ENCODE measurements at places on chromosomes 3 and 15.

GRCh38 chr3:149969110-149969939 lies 1.4 kb downstream of the PFN2 start:
- DNase-seq, result no peak

- DNase-seq, result no peak
Observed at GRCh38 chr3:167209011-167209410, 171.1 kb downstream of the ZBBX start.

GRCh38 chr15:65233696-65234095 lies 22.4 kb upstream of the CILP start:
- no peak for DNase-seq

- DNase-seq, result no peak
Observed at GRCh38 chr3:107394502-107394901, 17.3 kb downstream of the CCDC54 start.

GRCh38 chr15:35061161-35061824 lies 23.8 kb downstream of the NANOGP8 start:
- no peak for DNase-seq

DNA sequence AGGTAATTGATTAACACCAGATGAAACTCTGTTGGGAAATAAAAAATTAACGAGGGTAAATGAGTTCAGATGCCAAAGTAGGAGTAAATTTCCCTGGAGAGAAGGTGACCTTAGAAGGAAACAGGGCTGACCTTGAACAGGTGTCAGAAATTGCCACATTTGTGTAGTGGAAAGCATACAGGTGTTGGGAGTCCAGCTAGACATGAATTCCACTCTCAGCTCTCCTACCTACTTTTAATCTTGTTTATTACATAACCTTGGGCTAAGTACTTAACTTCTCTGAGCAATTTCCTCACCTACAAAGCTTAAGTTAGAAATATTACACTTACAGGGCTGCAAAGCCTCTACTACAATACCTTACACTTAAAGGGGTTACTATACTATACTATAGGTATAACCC lies 96.0 kb downstream of the ISL2 start:
- DNase-seq, result no peak

- no peak for DNase-seq
Observed at GRCh38 chr3:45054196-45054857, 28.2 kb downstream of the CLEC3B start.

- no peak for DNase-seq
Observed at GRCh38 chr15:68447209-68447608, 15.2 kb upstream of the ITGA11 start.

- no peak for DNase-seq
Observed at GRCh38 chr3:64084640-64085039, 61.3 kb upstream of the PSMD6 start.

All from CD4-positive, alpha-beta T cell treated with Interferon gamma for 1 hour (primary cell).